Small intestine (tissue), 16 donors: ENCODE measurements at places on chromosomes 6 and 20.

DNA sequence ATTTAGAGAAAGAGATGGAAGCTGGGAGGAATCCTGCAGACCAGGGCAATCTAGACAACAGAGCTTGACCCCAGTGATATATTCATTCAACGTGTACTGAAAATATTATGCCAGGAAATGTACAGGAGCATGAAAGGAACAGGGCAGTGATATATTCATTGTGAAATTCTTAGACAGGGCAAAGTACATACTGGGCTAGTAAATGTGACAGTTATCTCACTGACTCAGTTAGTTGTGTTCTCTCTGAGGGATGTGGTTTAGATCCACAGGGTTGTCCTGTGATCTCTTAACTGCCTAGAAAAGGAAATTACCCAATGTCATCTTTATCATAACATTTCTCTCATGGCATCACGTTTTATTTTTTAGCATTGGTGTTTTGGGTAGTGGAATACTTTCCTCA is 891.3 kb downstream of the EYS start:
- H3K4me3 ChIP-seq: no peak overlapping the region
- H3K36me3 ChIP-seq: no peaks in the 10 kb centered on the region
- peak; percentile 3 for DNase-seq
- no peaks in the 10 kb centered on the region for H3K4me1 ChIP-seq
- no peak overlapping the region for H3K27ac ChIP-seq
- H3K27me3 ChIP-seq: no peaks in the 10 kb centered on the region

- H3K36me3 ChIP-seq: no peaks in the 10 kb centered on the region
- H3K4me3 ChIP-seq: no peak overlapping the region
- no peak overlapping the region for H3K27ac ChIP-seq
- H3K27me3 ChIP-seq: no peaks in the 10 kb centered on the region
- no peak for DNase-seq
Observed at GRCh38 chr20:9955646-9956045, 79.1 kb upstream of the ANKEF1 start.

- H3K27me3 ChIP-seq: no peaks in the 10 kb centered on the region
- DNase-seq: no peak
- no peak overlapping the region for H3K4me3 ChIP-seq
Observed at GRCh38 chr6:47267301-47267700, 42.4 kb downstream of the TNFRSF21 start.

GRCh38 chr20:61991476-61991875 is 74.2 kb downstream of the TAF4 start:
- peak; percentile 13 for DNase-seq
- H3K27me3 ChIP-seq: no peaks in the 10 kb centered on the region

DNA sequence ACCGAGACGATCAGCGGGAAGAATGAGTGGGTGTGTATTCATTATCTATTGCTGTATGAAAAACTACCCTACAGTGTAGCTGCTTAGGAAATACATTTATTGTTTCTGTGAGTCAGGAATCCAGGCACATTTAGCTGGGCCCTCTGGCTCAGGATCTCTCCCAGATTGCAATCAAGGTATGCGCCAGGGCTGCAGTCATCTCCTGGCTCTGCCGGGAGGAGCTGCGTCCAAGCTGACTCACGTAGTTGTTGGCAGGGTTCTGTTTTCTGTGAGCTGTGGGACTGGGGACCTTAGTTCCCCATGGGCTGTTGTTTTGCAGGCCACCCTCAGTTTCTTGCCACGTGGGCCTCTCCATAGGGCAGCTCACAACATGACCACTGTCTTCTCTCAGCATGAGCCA is 68.2 kb upstream of the FUCA2 start:
- peaks cover 9% of the 10 kb centered on the region for H3K36me3 ChIP-seq
- H3K4me3 ChIP-seq: no peak overlapping the region
- H3K4me1 ChIP-seq: peaks cover 4% of the 10 kb centered on the region
- DNase-seq: no peak

DNA sequence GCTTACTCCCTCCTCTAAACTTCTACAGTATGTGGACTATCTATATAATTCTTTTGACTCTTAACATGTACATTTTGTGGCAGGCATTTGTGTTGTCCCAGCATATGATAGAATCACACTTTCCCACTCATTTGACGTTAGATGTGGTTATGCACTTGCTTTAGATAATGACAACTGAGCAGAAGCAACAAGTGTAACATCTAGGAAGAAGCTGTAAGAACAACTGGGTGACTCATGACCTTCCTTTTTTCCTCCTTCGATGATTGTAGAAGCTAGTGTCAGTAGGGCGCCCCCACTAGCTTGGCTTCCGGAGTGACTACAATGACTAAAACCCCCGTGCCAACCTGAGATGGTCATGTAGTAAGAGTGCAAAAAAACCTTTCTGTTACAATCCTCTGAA is 74.6 kb upstream of the CEP85L start:
- DNase-seq: no peak
- no peaks in the 10 kb centered on the region for H3K27me3 ChIP-seq
- H3K4me3 ChIP-seq: no peak overlapping the region
- H3K27ac ChIP-seq: no peak overlapping the region
- H3K36me3 ChIP-seq: no peaks in the 10 kb centered on the region
- H3K4me1 ChIP-seq: no peaks in the 10 kb centered on the region

DNA sequence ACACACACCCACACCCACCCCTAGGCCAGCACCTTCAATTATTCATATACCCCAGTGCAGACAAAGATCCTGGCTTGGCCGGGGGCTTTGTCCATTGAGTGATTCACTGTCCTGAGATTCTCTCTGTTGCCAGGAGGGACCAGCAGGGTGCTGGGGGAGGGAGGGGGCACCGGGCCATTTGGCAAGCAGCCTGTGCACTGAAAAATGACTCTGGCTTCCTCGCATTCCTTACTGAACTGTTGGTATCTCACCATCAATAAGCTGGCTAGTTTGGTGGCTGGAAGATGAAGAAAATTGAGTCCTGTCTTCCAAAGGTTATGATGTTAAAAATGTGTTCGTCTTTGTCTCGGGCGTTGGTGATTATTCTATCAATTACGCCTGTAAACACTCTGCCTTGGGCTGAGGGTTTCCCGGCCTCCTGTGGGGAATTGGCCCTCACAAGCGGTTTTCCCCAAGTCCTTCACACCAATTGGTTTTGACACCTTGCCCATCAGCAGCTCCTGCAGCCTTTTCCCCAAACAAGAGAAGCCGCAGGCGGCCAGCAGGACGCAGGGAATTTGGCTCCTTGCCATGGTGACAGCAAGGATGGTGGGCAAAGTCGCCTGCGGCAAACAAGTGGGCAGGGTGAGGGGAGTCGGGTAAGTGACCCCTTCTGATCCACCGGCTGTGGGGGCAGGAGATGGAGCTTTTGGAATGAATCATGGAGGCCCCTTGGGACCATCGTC is 4.9 kb downstream of the VSTM2L start:
- H3K36me3 ChIP-seq: no peaks in the 10 kb centered on the region
- no peak overlapping the region for H3K4me3 ChIP-seq
- no peak for DNase-seq
- no peaks in the 10 kb centered on the region for H3K4me1 ChIP-seq
- no peak overlapping the region for H3K27ac ChIP-seq

- no peaks in the 10 kb centered on the region for H3K4me1 ChIP-seq
- H3K27ac ChIP-seq: no peak overlapping the region
- peak; percentile 22 for DNase-seq
- H3K4me3 ChIP-seq: no peak overlapping the region
- H3K27me3 ChIP-seq: no peaks in the 10 kb centered on the region
- peaks cover 26% of the 10 kb centered on the region for H3K36me3 ChIP-seq
Observed at GRCh38 chr20:47727170-47727880, 58.0 kb downstream of the SULF2 start.

GRCh38 chr20:5927749-5928462 is 22.4 kb downstream of the TRMT6 start:
- no peaks in the 10 kb centered on the region for H3K4me1 ChIP-seq
- no peak overlapping the region for H3K27ac ChIP-seq
- no peak overlapping the region for H3K4me3 ChIP-seq
- DNase-seq: no peak
- H3K27me3 ChIP-seq: no peaks in the 10 kb centered on the region

DNA sequence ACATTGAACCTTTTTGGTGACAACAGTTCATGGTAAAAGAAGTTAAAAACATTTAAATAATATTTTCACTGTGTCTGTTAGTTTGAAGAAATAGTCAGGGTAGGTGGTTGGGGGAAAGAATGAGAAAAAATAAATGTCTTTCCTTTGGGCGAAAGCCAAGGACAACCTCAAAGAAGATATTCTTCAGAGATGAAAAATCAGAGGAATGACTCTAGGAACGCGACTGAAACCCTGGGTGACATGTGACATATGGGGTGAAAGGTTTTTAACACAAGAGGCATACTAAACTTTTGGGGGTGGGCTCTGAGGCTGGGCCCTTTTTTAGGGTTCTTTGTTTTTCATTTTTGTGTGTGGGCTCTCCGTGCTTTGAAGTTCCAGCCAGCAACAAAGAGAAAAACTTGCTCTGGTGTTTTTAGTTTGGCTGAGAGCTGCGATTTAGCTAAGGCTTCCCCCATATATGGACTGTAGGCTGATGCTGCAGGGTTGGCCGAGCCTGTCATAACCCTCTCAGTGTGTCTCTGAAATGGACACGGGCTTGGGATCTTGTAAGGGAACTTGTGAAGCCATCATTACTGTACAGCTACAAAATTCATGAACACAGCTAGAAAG is 610.1 kb upstream of the ARID1B start:
- H3K36me3 ChIP-seq: no peaks in the 10 kb centered on the region
- no peak overlapping the region for H3K4me3 ChIP-seq
- no peak for DNase-seq

- peaks cover 4% of the 10 kb centered on the region for H3K4me1 ChIP-seq
- H3K27me3 ChIP-seq: no peaks in the 10 kb centered on the region
- H3K27ac ChIP-seq: no peak overlapping the region
- no peak for DNase-seq
Observed at GRCh38 chr6:16805243-16805950, 44.1 kb upstream of the ATXN1 start.

- H3K4me1 ChIP-seq: no peaks in the 10 kb centered on the region
- no peaks in the 10 kb centered on the region for H3K27me3 ChIP-seq
- DNase-seq: no peak
- H3K27ac ChIP-seq: no peak overlapping the region
- H3K36me3 ChIP-seq: no peaks in the 10 kb centered on the region
- H3K4me3 ChIP-seq: no peak overlapping the region
Observed at GRCh38 chr6:138653435-138653834, 120.1 kb upstream of the CCDC28A start.

DNA sequence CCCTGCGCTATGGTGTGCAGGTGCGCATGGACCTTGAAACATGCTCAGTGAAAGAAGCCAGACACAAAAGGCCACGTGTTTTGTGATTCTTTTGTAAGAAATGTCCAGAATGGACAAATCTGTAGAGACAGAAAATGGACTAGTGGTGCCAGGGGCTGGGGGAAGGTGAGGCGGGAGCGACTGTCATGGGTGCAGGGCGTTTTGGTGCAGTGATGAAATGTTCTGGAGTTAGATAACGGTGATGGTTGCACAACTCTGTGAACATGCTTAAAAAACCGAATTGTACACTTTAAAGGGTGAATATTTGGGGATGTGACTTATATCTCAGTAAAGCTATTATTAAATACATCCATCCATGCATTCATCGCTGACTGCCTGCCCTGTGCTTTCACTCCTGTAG is 31.7 kb upstream of the NTSR1 start:
- H3K27me3 ChIP-seq: peaks cover 5% of the 10 kb centered on the region
- no peaks in the 10 kb centered on the region for H3K4me1 ChIP-seq
- no peak overlapping the region for H3K27ac ChIP-seq
- DNase-seq: no peak
- no peaks in the 10 kb centered on the region for H3K36me3 ChIP-seq

GRCh38 chr6:165653196-165653595 is 9.8 kb downstream of the PDE10A start:
- no peaks in the 10 kb centered on the region for H3K27me3 ChIP-seq
- H3K36me3 ChIP-seq: no peaks in the 10 kb centered on the region
- no peak overlapping the region for H3K27ac ChIP-seq

DNA sequence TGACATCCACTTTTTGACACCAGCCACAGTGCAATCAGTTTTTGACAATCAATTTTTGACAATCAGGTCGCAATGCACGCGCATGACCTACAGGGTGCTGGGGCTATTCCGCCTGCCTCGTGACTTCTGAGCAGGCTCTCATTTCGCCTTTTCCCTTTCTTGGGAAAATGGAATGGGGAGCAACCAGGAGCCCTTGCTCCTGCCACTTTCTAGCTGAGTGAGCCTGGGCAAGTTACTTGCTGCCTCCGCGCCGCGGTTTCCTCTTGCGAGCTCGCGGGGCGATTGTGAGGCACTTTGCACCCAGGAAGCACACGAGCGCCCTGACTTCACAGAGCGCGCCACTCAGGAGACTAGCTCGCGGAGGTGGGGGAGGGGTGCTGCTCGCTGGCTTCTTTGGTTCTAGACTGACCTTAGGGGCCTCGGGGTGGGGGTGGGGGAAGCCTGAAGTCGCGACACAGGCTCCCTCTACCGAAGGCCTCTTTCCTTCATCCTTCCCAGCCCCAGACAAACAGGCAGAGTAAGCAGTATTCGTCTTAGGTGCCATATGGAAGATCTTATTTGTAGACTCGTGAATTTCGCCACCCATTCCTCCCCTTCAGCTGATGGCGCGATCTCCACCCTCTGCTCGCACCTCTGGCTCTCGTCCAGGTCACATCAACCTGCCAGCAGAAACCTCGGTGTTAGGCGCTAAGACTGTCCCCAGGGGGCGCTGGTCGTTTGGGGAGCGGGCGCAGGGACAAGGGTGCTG is 4.6 kb downstream of the TP53TG5 start:
- H3K36me3 ChIP-seq: peaks cover 10% of the 10 kb centered on the region
- H3K27ac ChIP-seq: peak overlapping the region; percentile 85
- H3K4me1 ChIP-seq: peaks cover 28% of the 10 kb centered on the region

GRCh38 chr6:111681860-111682259 is 76.2 kb upstream of the TRAF3IP2 start:
- DNase-seq: no peak
- H3K4me3 ChIP-seq: no peak overlapping the region
- no peaks in the 10 kb centered on the region for H3K27me3 ChIP-seq
- H3K27ac ChIP-seq: no peak overlapping the region
- peaks cover 47% of the 10 kb centered on the region for H3K4me1 ChIP-seq

GRCh38 chr6:22471746-22472145 is 97.6 kb upstream of the HDGFL1 start:
- H3K36me3 ChIP-seq: no peaks in the 10 kb centered on the region
- H3K4me1 ChIP-seq: no peaks in the 10 kb centered on the region
- no peaks in the 10 kb centered on the region for H3K27me3 ChIP-seq
- H3K27ac ChIP-seq: no peak overlapping the region
- DNase-seq: no peak

GRCh38 chr20:62964700-62965099 is 12.2 kb downstream of the SLC17A9 start:
- H3K27ac ChIP-seq: no peak overlapping the region
- H3K36me3 ChIP-seq: no peaks in the 10 kb centered on the region
- H3K4me1 ChIP-seq: no peaks in the 10 kb centered on the region
- H3K27me3 ChIP-seq: no peaks in the 10 kb centered on the region
